ENCODE measurements at places on chromosomes 4 and X. TPM values are rescaled to one million over a fixed set of nuclear protein-coding genes. Genes with fewer than 3 reads are reported as not detected.

DNA sequence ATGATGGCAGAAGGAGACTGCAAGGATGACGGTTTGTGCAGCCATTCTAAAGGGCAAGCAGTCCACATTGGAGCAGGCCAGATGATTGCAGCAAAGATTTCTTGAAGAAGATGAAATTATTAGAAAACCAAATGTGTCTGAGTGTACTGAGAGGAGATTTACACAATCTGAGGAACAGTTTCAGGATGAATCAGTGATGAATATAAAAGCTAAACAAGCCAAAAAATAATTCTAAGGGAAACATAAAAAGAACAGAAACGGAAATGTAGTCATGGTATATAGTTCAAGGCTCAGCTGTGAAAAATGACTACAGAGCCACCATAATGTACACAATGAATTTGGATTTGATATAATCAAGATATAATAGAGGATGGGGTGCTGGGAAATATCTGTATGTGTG is 168.5 kb downstream of the PDGFC start:
- DNase-seq: no peak

DNA sequence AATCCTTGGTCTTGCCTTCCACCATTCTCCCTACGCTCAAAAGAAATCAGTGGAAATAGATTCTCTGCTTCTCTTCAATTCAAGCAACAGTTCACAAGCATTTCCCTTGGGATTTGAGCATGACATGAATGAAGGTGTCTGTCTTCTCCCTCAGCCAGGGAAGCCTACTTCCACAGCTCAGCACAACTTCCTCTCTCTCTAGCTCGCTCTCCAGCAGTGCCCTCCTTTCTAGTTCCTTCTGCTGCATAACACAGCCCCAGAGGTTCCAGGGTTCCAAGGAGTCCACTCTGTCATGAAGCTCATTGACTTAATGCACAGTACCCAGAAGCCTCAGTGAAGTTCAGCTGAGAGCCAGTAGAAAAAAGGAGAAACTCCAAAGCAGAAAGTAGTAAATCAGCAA is 81.3 kb downstream of the PLS3 start:
- no peak for DNase-seq

DNA sequence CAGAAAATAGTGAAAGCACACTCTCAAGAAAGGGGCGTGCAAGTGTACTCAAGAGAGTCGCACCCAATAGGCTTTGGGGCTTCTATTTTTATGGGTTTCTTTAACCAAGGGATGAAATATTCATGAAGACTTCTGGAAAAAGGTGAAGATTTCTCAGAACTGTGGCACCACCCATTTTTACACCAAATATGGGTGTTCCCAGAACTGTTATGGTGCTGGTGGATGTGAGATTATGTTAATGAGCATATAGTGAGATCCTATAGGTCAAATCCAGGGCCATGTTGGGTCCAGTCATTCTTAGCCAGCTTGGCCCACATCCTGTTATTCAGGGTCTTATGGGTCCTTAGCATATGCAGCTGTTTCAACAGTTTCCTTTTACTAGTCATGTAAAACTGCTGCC is 61.0 kb upstream of the SMIM10 start:
- peak; percentile 25 for DNase-seq

DNA sequence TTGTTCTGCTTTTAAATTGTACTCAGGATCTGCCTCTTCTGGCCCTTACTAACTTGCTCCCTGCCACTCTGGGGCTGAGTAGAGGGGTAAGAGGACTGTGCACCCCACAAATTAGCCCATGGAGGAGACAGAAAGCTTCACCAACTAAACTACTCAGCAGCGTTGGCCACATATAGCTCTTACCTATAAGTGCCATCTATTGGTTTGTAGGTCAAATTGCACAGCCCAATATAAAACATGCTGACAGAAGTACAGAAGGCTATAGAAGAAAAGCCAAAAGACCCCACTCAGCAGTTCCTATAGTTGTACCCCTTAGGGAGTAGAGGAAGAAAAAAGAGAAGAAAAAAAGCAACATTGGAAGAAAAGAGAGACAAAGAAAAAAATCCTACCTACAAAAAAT is 341.2 kb upstream of the FMR1 start:
- DNase-seq: no peak

The SSX3 gene
- not detected for total RNA-seq

The CFAP47 gene
- total RNA-seq: not detected
